NCI-H2107 (cell line): ENCODE measurements at places on chromosomes 12 and 14.

DNA sequence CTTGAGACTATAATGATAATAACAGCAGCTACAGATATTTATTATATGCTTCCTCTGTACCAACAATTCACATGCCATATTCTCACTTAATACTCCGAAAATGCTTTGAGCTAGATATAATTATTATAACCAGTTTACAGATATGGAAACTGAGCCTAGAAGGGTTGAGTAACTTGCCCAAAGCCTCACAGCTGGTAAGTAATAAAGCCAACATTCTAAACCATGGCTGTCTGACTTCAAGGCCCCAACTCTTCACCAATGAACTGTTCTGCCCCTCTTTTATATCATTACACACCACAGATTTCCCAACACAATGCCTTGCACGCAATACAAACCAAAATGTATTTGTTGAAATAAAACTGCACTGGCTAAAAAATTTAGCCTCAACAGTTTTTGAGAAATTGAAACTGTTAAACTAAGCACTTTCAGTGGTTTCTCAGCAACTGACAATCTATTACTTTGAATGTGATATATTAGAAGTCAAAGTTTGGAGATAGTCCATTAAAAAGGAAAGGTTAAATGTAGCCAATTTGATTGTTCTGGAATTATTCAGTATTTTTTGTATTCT, 222.5 kb upstream of the ARHGAP5 start:
- no peak for DNase-seq

- DNase-seq = no peak
Observed at GRCh38 chr12:4172999-4173398, 100.6 kb upstream of the CCND2 start.

DNA sequence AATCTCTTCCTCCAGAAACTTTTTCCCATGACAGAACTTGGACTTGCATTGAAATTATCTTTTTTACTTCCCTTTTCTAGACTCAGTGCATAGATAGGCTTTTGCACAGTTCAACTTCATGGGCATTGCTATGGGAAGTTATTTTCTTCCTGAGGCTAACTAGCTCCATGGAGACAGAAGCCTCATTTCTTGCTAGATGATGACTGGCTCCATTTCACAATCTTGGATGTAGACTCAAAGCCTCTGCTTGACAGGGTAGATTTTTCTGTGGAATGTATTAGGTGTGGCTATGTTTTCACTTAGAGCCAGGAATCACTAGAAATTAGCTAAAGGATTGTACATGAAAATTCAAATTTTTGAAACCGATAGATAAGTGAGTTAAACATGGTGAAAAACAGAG, 884.1 kb upstream of the MGAT4C start:
- no peak for DNase-seq

GRCh38 chr14:94174604-94175010, 485 bp downstream of the PPP4R4 start:
- DNase-seq = no peak

DNA sequence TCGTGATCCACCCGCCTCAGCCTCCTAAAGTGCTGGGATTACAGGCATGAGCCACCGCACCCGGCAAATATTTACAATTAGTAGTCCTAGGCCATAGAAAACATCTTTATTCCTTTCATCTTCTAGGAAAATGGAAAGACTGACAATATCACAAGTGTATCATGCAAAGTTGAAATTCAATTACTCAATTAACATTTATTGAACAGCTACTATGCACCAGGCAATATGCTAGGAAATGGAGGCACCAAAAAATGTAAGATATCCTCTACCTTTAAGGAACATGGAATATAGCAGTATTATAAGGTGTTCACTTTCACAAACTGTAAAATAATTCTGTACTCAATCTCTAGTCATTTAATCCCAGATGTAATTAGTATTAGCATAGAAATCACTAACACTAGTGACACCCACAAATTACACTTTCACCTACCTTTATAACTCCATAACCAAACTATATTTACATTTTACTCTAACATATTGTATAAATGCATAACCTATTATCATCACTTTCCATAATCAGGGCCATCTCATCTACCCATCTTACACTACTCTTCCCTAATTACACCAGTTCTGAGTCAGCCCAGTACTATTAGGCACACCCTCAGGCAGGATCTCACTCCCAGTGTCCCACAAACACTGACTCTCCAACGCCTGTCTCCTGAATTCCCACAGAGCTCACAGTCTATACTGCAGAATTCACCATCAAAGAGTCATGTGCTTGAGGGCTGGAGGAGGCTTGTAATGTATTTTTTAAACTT, 10.4 kb downstream of the CORO1C start:
- no peak for DNase-seq

- DNase-seq = no peak
Observed at GRCh38 chr12:94427501-94428381, 31.9 kb downstream of the CEP83 start.

DNA sequence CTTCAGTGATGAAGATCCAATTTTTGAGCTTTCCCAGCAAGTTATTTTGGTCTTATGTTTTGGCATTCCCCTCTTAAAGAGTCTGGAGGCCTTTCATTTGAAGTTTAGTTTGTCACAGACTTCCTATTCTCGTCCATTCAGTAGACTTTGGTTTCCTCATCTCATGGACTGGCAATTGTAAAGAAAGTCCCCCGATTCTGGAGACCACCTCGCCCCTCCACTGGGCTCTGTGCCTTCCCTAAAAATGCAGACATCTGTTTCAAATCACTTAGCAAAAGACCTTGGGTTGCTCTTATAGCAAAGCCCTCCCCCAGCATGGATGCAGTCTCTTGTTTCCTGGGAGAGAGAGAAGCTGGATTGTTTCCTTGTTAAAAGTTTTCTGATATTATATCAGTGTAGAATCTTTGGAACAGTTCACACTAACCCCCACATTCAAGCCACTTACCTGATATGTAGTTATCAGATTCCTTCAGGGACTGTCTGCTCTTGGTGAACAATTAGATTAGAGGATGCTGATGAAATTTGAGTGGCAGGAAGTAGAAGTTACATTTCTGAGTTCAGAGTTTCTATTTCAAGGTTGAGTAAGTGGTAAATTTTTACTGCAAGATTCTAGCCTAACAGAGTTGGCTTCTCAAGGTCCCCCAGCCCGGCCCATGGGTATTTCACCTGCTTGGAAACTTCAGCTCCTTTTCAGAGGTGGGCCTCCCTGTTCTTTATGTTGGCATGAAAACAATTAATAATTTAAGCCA, 56.3 kb downstream of the PLXNC1 start:
- DNase-seq = no peak

DNA sequence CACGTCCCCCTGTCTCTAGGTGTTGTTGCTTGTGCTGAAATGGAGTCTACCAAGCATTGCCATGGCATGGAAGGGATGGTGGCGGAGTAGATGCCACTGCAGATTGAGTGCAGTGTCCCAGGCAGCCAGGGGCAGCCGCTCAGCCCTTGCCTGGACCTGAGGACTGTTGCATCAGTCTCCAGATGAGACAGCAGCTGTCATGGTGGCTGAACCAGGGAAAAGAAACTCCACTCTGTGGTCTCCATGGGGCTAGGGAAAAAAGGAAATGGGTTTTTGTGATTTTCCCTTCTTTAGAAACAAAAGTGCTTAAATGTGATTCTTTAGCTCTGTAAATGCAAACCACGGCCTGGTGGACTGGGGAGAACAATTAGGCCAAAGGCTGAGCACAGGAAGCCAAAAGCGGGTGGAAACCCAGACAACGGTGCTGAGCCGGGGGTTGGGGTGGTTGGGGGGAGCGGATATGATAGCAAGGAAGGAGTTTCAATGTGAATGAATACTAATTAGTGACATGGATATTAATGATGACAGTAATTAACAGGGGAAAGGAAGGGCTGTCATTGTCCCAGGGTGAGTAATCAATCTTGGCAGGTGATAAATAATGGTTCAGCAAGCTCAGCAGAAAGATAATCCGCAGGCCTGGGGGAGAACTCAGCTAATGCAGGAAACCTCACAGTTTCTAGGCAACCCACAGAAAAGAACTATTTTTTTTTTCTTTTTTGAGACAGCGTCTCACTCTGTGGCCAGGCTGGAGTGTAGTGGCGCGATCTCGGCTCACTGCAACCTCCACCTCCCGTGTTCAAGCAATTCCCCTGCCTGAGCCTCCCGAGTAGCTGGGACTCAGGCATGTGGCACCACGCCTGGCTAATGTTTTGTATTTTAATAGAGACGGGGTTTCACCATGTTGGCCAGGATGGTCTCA, 442.6 kb downstream of the DPF3 start:
- no peak for DNase-seq

- DNase-seq = no peak
Observed at GRCh38 chr12:18502422-18502968, 235.3 kb downstream of the PLCZ1 start.

DNA sequence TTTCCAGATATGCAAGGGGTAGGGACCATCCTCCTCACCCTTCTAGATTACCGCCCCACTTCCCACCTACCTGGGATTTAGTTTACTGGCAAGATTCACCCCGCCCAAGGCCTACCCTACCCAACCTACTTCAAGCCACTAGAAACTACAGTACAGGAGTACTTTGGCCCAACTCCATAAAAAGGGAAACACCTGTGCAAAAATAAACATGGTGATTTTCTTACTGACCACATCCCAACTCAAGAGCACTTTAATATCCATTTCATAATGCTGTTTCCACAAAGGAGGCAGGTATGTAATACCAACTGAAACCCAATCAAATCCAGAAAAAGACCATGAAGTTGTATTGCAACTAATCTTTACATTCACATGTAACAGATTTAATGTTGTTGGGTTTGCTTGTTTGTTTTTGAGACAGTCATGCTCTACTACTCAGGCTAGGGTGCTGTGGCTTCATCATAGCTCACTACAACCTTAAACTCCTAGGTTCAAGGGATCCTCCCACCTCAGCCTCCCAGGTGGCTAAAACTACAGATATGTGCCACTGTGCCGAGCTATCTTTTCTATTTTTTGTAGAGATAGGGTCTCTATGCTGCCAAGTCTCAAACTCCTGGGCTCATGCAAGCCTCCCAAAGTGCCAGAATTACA, 41.7 kb upstream of the RAP1B start:
- peak; percentile 81 for DNase-seq

DNA sequence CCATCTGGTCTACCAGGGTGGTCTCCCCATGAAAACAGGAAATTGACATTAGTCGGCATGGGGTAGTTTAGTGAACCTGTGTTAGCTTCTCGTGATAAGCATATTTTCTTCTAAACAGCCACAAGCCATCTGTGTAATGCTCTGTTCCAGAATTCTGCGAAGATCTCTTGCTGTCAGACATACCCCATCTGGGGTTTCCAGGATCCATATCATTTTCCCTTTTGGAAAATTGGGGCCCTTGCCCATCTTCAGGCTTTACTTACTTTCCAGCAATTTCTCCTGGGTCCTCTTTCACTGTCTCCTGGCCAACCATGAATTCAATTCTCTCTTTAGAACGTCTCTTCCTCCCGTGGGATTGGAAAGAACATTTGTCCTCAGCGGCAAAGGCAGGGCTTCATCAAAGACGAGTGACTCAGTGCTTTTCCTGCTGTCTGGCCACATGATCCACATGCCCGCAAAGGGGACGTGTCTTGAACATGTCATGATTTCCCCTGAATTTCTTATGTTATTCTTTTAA, 21.4 kb upstream of the NCOR2 start:
- DNase-seq = no peak

DNA sequence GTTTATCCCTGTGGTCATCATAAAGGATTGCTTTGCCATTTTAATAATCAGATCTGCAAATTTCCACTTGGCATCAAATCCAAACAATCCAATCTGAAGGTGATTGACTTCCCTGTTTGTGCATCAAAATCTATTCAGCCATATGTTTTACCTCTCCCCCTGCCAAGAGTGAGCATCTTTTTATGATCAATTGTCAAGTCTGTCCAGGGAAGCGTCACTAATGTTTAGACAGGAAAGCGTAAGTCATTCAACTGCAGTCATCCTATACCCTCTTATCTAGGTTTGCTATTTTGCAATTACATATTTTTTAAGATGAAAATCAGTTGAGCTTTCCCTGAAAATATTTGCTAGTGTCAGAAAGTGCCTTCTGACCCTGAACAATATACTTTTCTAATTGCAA, 1224.1 kb upstream of the SEL1L start:
- DNase-seq = no peak

DNA sequence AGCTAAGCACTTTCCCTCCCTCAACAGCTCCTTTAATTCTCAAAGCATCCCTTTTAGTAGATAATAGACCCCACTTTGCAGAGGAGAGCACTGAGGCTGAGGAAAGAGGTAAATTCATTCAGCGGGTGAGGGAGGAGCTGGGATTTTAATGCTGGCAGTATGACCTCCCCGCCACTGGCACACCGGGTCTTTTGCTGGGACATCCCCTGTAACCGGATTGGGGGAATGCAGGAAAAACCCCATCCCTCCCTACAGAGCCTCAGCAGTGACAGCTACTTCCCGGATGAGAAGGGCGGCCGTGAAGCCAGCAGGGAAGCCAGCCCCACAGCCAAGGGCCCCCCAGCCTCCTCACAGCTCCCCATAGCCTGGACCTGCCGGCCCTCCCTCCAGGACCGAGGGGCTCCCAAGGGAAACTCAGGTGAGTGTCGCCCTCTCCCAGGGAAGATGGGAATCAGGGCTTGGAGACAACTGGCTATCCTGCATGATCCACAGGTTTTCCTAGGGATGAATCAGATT, 12.1 kb downstream of the ZBTB39 start:
- DNase-seq = no peak

DNA sequence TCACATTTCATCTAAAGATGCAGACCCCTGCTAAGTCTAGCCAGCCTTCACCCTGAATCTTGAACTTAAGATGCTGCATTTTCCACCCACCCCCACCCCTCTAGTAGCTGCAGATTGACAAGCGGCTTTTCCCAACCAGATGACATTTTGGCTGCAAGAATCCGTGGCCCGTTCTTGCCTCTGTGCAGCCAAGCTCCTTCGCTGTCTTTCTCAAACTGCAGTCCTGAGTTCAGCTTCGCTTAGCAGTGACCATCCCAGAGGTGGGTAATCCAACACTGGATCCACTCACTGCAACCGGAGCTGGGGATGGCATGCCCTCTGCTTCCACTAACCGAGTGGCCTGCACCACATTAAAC, 765 bp upstream of the NFYB start:
- no peak for DNase-seq

DNA sequence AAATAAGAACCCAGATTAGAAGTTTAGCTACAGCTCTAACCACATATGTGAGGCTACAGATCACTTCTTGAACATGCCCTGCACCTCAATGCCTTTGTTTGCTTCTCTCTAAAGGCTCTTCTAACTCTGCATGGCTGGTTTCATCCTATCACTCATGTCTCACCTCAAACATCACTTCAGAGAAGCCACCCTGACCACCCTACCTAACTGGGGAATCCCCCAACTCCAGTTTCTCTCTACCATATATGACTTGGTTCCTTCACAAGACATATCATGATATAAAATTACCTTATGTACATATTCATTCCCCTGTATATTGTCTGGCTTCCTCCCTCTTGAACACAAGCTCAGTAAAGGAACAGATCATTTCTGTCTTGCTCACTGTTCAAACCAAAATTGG, 250.2 kb upstream of the GRIP1 start:
- DNase-seq = no peak

- peak; percentile 53 for DNase-seq
Observed at GRCh38 chr12:49358483-49359141, 8.7 kb upstream of the SPATS2 start.

DNA sequence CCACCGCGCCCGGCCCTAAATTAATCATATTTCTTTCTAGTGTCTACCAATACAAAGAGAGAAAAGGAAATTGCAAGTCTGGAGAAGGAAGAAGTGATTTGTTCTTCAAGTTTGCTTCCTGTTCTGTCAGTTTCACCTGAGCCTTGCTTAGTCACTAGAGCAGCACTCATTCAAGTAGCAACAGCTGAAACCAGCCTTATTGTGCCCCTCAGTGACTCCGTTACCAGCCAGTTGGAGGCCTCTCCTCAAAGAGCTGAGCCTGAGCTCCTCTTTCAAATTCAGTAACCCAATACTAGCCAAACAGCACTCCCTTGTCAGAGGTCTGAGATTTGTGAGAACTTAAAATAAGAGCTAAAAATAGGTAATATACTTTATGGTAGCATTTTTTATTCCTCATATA, 17.4 kb downstream of the PAWR start:
- peak; percentile 72 for DNase-seq
